ENCODE measurements at places on chromosomes 7 and 10.

- DNase-seq = no peak
Measured at GRCh38 chr10:86770412-86770960, 14.1 kb downstream of the BMPR1A start.

DNA sequence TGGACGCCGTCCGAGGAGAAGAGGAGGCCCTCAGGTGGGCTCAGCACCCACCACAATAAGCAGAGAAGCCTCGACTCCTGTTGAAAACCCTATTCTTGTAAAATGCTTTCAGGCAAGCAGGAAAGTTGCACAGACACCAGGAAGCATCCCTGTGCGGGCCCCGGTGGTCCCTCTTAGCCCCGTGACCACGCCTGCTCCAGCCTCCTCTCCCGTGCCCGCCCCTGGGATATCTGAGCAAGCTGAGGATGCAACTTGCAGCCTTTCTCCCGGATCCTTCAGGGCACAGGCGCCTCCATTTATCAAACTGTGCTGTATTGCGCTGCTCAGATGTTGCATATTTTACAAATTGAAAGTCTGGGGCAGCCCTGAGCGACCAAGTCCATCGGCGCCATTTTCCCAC is 72.7 kb downstream of the CFAP46 start:
- no peak for DNase-seq

DNA sequence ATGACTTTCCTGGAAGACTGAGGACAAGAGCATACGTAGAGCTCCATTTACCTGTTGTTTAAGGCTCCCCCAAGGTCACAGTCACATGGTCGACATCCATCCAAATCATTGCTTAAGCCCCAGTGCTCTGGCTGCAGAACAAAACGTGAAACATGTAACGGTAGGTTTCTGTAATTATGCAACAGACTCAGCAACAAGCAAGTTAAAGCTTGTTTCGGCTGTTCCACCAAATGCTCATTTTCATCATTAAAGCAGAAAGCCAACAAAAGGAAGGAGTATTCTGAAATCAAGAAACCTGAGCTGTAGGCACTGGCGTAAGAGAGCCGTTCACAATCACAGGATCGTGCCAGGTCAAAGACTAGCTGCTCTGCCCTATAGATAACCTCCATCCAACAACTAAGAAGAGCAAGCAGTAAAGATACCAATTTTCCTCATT is 30.0 kb downstream of the LAMB1 start:
- DNase-seq = no peak

GRCh38 chr7:132244903-132245480 is 331.3 kb downstream of the PLXNA4 start:
- no peak for DNase-seq

GRCh38 chr7:39433550-39433949 is 132.7 kb upstream of the YAE1 start:
- DNase-seq = no peak

- DNase-seq = no peak
Measured at GRCh38 chr10:62414359-62414758, 40.2 kb downstream of the ZNF365 start.

GRCh38 chr10:3149918-3150317 is 22.7 kb downstream of the PITRM1 start:
- DNase-seq = no peak

DNA sequence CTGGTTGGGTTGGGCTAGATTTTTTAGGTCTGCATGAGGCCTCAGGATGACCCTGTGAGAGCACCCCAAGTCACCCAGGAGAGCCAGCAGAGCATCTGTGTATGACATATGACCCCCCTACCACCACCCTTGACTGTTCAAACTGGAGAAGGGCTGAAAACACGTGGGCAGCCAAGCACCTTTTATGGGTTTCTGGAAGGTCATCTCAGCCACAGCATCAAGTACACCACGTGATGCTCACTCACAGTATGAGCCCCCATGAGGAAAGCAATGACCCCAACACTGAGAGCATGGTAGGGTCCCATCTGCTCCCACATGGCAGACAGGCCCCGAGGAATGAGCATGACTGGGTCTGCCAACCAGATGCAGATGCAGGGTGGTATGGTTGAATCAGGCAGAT is 149.4 kb upstream of the GDF10 start:
- DNase-seq = no peak

- DNase-seq = no peak
Measured at GRCh38 chr10:98106531-98106930, 27.9 kb upstream of the R3HCC1L start.

DNA sequence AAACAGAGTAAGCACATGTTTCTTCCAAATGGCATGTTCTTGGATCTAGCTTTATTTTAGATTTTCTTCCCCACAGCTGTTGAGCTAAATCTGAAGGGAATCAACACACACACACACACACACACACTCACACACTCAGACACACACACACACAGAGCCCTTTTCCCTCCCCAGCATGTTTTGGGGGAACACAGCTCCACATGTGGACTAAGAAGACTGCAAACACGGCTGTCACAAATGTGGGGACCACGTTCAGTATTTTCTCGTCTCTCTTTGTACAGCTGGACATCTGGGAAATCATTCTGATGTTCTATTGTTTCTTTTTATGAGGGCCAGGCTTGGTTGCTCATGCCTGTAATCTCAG is 116.3 kb downstream of the ABLIM1 start:
- no peak for DNase-seq

- no peak for DNase-seq
Measured at GRCh38 chr10:56823849-56824248, 462.8 kb upstream of the ZWINT start.

- DNase-seq = no peak
Measured at GRCh38 chr7:20529260-20529659, 86.2 kb upstream of the ABCB5 start.

DNA sequence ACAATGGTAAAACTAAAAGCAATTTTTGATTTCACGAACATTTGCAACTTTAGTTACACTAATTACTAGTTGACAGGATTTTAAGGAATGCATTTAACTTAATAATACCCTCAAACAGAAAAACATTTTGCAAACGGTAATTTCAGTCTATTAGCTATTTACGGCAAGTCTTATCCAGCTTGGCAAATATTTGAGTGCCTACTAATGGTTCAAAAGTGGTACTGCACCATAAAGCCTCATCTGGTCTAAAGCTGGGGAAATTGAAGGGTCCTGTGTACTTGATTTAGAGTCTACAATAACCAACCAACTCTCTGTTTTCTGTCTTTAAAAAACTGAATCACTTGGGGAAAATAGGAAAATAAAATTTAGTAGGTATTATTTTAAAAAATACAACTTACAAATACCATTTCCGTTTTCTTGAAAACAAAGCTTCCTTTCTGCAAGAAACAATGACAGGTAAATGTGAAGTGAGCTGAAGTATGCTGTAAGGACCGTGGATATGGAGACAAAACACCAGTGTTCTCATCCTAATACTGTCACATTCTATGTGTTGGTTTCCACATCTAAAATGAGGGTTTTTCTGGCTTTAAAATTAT is 142.3 kb downstream of the VPS50 start:
- DNase-seq = no peak

DNA sequence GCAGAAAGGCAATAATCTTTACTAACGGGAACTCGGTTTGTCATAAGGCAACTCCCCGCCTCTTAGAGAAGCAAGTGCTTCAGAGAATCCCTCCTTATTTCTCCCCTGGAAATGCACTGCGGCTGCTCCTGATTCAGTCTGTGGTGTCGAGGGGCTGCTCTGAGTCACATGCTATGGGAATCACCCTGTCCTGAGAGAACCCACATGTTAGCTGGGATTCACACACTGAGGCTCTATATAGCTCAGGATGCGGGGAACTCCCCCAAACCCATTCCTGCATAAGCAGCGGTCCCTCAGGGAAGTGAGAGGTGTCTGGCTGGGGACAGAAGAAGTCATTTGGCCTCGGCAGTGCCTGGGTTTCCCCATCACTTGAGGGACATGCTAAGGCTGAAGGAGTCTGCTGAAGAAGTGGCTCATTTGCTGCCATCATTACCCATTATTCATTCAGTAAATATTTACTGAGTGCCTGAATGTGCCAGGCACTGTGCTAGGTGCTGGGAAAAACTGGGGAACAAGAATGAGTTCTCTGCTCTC is 87.5 kb downstream of the ATXN7L1 start:
- no peak for DNase-seq

DNA sequence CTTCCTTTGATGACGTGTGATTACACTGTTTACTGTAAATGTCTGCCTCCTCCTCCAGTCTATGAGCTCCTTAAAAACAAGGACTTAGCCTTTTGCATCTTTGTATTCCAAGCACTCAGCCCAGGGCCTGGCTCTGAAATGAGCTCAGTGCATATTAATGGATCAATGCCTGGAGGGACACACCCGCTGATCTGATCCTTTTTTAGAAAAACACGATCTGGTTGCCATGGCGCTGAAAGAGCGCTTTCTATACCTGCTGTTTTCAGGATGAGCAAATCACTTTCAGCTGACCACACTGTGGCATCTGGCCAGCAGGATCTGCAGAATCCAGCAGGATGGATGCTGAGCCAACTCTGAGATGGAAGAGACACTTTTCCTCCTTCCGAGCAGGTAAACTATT is 37.8 kb upstream of the GARS1 start:
- peak; percentile 60 for DNase-seq

- no peak for DNase-seq
Measured at GRCh38 chr10:3754727-3755439, 30.1 kb downstream of the KLF6 start.

- no peak for DNase-seq
Measured at GRCh38 chr7:95245828-95246500, 78.4 kb downstream of the PON1 start.

DNA sequence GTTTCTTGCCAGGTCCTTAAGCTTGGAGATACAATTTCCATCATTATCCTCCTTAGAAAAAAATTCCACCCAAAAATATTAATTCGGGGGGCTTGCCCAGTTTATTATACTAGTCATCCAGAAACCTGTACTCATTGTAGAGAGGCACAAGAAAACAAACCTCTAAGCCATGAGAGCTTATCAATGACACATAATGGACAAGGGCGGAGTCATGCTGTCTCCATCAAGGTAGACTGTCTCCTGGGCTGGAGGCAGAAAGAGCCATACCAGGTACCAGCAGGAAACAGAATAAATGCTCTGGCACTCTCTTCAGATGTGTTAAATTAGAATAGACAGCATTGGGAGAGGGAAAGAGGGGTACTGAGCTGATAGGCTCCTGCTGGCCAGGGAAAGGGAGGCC is 69.8 kb upstream of the GSDME start:
- DNase-seq = no peak

DNA sequence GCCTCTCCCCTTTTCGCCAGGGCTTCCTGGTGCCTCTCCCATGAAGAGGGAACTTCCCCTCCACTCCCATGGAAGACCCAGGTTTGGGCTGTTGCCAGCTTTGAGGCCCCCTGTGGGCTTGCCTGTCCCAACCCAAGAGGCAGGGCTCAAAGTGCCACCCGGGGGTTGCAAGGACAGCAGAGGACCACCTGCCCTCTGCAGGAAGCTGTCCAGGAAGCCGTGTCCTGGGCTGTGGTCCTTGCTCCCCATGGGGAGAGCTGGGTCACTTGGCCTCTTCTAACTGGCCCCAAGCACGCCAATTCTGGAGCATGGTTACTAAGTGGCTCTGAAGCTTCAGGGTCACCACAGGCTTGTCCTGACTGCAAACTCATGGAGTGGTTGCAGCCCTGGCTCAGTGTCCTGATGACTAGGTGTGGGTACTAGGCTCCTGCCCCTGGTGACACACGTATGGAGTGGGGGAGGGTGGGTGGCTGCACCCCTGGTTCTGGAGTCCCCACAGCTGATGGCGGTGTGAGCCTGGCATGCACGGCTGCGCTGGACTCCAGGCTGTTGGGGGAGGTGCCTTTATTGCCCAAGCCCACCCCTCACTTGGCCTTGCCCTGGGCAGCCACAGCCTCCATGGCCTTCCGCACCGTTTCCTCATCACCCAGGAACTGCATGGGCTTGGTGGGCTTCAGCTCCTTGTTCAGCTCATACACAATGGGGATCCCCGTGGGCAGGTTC is 3.0 kb downstream of the PGAM2 start:
- DNase-seq = no peak

DNA sequence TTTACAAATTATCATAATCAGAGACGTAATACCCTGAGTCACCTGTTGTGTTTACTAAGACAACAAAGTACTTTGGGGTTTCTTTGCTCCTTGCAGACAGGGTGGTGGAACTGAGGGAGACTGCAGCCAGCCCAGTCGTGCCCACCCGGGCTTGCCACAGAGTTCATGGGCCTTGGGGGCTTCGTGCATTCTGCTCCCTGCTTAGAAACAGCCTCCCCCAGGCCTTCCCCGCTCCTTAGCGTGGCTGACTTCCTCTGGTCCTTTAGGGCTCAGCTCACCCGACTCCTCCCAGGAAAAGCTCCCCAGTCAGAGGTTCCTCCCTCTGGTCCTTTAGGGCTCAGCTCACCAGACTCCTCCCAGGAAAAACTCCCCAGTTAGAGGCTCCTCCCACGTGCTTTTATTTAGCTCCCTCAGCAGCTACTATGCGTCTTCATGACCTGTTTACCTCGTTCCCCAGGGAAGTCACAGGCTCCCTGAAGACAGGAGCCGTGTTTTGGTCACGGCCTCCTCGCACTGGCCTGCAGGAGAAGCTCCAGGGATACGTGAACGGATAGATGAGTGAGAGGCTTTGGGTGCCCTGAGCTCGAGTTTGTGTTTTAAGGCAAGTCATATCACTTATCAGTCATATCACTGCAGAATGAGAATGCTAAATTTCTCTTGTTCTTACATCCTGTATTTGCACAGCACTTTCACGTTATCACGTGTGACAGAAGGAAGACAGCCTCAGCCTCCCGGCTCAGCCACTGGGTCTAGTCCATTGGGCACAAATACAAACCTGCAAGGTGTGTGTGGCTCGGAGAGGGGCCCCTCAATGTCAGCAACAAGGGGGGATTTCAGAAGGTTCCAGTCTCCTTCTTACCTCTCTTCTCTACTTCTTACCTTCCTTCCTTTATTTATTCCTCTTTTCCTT is 52.7 kb upstream of the VIPR2 start:
- DNase-seq = no peak

- DNase-seq = no peak
Measured at GRCh38 chr10:1292611-1293031, 236.4 kb downstream of the WDR37 start.

GRCh38 chr7:41108821-41109220 is 594.1 kb downstream of the INHBA start:
- DNase-seq = no peak

- no peak for DNase-seq
Measured at GRCh38 chr10:90018819-90019218, 317.4 kb downstream of the KIF20B start.

DNA sequence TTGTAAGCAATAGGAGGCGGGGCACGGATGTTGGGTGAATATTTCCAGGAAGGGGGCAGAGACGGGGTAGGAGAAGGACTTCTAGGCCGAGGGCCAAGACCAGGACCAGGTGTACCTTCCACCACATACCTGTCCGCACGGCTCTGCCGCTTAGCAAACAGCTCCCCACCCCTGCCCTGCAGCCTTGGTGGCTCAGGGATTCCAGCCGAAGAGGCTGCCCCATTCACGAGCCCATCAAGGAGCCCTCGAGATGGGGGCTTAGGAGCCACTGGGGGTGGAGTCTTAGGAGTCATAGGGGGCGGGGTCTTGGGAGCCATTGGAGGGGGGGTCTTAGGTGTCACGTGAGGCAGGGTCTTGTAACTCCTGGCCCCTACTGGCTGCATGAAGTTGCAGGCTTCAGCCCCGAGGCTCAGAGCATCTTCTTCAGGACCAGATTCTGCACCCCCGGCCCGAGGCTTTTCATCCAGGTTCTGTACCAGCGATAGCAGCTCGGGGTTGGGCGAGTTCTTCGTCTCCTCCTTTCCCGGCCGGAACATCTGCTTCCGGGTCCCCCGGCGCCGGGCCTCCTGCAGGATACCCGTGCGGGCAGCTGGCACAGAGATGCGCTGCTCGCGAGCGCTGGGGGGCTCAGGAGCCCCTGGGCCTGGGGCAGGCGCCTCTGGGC is 6.1 kb upstream of the MYOZ1 start:
- peak; percentile 56 for DNase-seq

All from amygdala (tissue), 56 donors.